ENCODE measurements at places on chromosomes 7 and 10. TPM values are rescaled to one million over a fixed set of nuclear protein-coding genes. Genes with fewer than 3 reads are reported as not detected.
A peak's percentile ranks its signal among the peaks of the same experiment; 100 is the strongest.

- DNase-seq, result no peak
Observed at GRCh38 chr7:94212160-94212559, 182.5 kb upstream of the COL1A2 start.

GRCh38 chr10:97572214-97572989 is at the start of gene ANKRD2:
ANKRD2 (plus strand) TSS chr10:97572779; CDS start chr10:97572789, 10 bp downstream.
- peak; percentile 68 for DNase-seq

DNA sequence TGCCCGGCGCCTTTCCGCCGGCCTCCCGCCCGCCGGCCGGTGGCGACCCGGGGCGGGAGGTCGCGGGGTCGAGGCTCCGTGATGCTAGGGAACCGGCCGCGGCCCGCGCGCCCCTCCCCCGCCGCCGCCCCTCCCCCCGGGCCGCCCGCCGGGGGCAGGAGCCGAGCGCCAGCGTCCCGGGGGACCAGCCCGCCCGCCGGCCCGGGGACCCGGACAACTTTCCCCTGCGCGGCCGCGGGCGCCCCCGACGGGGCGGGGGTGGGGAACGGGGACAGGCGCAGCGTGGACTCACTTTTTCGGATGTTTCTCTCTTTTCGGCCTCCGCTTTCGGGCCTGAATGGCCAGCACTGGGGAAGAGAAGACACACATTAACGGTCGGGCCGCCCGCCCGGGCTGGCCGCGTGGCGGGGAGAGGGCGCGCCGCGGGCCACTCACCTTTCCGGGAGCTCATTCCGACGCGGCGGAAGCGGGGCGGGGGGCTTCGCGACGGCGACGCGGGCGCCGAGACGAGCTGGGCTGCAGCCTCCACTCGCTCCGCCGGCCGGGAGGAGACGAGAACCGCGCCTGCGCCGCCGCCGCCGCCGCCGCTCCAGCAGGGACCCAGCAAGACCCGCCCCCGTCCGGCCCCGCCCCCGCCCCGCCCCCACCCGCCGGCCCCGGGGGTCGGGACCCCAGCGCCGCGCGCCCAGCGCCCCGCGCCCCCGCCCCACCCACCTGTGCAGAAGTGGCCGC is at the start of gene SRPK2:
Gene SRPK2 (minus strand): TSS at position 566 of the 732 bp plus-strand sequence.
- DNase-seq, result peak; percentile 94

GRCh38 chr10:67250686-67251085 is 324.9 kb downstream of the LRRTM3 start:
- no peak for DNase-seq

DNA sequence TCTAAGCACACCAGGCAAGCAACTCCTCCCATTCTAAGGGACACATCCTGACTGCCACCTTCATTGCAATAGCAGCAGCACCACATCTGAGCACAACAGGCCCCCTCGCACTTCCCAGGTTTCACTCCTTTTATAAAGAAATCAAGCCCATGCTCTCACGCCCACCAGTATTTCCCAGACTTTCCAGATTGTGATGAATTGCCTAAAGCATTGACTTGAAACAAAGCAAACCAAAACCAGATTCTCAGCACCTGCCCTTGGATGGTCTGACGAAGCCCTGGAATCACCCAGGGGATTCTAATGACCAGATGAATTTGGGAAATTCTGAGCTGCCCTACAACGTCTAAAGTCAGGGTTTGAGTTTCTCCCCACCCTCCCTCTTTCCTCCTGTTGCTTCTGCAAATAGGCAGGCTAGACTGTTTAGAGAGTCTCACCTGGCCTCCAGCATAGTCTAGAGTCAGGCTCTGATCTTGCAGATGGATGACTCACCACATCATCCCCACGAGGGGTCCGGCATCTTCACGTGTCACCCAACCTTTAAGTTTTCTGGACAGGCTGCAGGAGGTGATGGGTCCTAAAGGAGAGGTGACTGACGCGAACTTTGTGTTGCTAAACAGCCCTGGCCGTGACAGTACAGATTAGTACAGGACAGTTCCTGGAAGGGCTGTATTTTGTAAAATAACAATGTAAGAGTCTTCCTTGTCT is 198.0 kb downstream of the SKIDA1 start:
- DNase-seq, result no peak

DNA sequence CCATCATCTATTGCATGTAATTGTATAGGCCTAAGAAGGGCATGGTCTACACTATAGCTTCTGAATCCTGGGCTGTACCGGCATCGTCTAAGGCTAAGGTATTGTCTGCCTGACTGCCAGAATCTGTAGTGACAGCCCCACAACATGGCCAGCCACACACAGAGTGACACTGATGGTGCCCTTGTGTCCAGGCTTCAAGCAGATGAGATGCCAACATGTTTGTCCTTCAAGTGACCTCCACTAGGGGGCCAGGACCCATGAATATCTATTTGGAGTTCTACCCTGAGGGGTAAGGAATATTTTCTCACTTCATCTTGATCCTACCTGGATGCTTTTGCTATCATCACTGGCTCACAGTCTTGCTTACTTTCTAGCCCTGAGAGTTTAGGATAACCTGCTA is 1.5 kb downstream of the CYP3A7 start:
- peak; percentile 21 for DNase-seq

DNA sequence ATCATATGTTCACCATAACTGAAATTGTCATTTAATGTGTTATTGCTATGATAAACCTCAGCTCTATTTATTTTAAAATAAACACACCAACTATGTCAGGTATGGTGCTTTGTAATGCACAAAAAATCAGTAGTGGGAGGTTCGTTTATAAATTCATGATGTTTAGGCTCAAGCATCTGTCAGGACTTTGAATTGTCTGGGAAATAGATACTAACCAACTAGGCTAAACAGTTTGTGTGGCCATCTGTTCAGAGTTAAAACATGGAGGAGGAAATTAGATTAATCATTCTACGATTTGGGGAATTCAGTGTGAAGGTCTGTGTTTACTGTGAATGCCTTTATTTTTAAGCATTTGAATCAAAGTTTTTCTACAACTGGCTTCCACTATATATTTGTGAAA is 212.6 kb upstream of the FZD8 start:
- no peak for DNase-seq

DNA sequence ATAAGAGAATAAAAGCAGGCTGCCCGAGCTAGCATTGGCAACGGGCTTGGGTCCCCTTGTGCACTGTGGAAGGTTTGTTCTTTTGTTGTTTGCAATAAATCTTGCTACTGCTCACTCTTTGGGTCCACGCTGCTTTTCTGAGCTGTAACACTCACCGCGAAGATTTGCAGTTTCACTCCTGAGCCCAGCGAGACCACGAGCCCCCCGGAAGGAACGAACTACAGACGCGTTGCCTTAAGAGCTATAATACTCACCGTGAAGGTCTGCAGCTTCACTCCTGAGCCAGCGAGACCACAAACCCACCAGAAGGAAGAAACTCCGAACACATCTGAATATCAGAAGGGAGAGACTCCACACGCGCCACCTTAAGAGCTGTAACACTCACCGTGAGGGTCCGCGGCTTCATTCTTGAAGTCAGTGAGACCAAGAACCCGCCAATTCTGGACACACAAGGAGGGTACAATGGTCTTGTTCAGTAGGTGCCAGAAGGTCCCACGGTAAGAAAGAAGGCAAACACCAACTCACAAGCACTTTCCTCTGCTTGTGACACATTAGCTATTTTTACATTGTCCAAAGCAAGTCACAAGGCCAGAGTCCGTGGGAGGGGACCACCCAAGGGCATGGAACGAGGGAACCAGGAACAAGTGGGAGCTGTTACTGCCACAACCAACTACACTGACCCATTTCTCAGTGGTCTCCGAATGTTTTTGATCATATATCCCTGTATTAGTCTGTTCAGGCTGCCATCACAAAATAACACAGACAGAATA is 29.2 kb upstream of the CACUL1 start:
- DNase-seq, result no peak

GRCh38 chr10:43925793-43926192 is 277.1 kb upstream of the ZNF32 start:
- DNase-seq, result no peak

GRCh38 chr7:12031186-12031585 is 179.9 kb upstream of the TMEM106B start:
- DNase-seq, result no peak

DNA sequence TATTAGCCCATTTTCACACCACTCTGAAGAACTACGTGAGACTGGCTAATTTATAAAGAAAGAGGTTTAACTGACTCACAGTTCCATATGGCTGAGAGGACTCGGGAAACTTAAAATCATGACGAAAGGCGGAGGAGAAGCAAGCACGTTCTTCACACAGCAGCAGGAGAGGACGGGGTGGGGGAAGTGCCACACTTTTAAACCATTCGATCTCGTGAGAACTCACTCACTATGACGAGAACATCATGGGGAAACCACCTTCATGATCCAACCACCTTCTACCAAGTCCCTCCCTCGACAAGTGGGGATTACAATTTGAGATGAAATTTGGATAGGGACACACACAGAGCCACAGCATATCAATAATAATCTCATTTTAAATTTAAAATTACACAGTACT is 80.2 kb downstream of the VWDE start:
- peak; percentile 9 for DNase-seq

DNA sequence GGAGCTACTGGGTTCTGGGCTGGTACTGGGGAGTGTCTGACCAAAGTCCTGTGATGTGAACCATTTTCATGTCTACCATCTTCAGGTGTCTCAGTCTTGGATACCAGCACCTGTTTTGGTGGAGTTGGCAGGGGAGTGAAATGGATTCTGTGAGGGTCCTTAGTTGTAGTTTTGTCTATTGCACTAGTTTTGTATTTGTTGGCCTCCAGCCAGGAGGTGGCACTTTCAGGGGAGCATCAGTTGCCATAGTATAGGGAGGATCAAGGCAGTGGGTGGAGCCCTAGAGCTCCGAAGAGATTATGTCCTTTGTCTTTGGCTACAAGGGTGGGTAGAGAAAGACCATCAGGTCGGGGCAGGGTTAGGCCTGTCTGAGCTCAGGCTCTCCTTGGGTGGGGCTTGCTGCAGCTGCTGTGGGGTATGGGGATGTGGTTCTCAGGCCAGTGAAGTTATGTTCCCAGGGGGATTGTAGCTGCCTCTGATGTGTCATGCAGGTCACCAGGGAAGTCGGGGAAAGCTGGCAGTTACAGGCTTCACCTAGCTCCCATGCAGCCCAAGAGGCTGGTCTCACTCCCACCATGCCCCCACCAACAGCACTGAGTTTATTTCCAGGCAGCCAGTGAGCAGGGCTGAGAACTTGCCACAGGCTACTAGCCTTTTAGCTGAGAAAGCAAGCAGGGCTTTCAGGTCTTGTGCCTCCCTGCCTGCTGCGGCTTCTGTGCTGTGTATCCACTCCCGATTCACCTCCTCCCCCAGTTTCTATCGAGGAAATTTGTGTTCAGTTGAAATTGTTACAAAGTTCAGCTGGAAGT is 153.1 kb downstream of the ZNF365 start:
- peak; percentile 26 for DNase-seq

GRCh38 chr7:105924945-105925344 is 38.1 kb upstream of the CDHR3 start:
- DNase-seq, result no peak

- peak; percentile 82 for DNase-seq
Observed at GRCh38 chr10:1715821-1716220, 21.5 kb downstream of the ADARB2 start.

DNA sequence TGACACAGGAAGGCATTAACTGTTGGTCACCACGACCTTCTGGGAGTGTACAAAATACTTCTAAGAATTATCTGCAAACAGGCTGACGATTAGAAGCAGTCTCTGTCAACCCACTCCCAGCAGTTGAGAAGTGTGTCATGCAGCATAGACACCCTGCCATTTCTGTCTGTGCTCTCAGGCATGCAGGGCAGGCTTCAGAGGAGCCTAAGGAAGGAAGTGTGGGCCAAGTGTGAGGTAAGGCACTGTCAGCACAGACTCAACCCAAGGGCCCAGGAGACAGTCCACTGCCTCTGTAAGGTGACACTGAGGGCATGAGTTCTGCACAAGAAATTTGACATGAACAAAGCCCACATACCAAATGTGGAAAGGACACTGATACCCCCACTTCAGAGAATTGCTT is 109.0 kb upstream of the VIPR2 start:
- no peak for DNase-seq

- no peak for DNase-seq
Observed at GRCh38 chr10:85319826-85320225, 991.4 kb downstream of the CCSER2 start.

GRCh38 chr10:112634096-112634830 is 187.2 kb downstream of the VTI1A start:
- DNase-seq, result peak; percentile 2

GRCh38 chr7:104943502-104944343 is 70.3 kb upstream of the KMT2E start:
- peak; percentile 97 for DNase-seq

DNA sequence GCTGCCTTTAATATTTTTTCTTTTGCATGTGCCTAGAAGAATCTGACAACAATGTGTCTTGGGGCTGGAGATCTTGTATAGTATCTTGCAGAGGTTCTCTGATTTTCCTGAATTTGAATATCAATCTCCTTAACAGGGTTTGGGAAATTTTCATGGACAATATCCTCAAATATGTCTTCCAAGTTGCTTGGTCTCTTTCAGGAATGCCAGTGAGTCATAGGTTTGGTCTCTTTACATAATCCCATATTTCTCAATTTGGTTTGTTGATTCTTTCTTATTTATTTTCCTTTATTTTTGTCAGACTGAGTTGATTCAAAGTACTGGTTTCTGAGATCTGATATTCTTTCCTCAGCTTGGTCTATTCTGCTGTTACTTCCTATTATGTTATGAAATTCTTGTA is 208.7 kb upstream of the GLI3 start:
- DNase-seq, result no peak

- DNase-seq, result no peak
Observed at GRCh38 chr7:47302560-47302959, 279.4 kb downstream of the TNS3 start.

GRCh38 chr7:35026150-35026549 is 11.1 kb downstream of the DPY19L1 start:
- DNase-seq, result no peak

- DNase-seq, result no peak
Observed at GRCh38 chr10:108545921-108546320, 1377.4 kb downstream of the XPNPEP1 start.

GRCh38 chr7:12570534-12571461 is at the start of gene SCIN:
SCIN (plus strand) TSS chr7:12570720; CDS start chr7:12570787, 67 bp downstream.
- peak; percentile 59 for DNase-seq

MDFIC gene
- total RNA-seq, result 45.0 TPM

KCP gene
- total RNA-seq, result 0.06 TPM

NAT16 gene
- not detected for total RNA-seq

BBIP1 gene
- 14.2 TPM for total RNA-seq

TRIM73 gene
- 0.71 TPM for total RNA-seq

HOXA10 gene
- 12.3 TPM for total RNA-seq

MCM10 gene
- total RNA-seq, result 29.4 TPM

LIPN gene
- not detected for total RNA-seq

EPO gene
- total RNA-seq, result not detected
